Fibroblast of skin of left biceps (primary cell): ENCODE measurements at places on chromosomes 3 and 15.
A peak's percentile ranks its signal among the peaks of the same experiment; 100 is the strongest.

DNA sequence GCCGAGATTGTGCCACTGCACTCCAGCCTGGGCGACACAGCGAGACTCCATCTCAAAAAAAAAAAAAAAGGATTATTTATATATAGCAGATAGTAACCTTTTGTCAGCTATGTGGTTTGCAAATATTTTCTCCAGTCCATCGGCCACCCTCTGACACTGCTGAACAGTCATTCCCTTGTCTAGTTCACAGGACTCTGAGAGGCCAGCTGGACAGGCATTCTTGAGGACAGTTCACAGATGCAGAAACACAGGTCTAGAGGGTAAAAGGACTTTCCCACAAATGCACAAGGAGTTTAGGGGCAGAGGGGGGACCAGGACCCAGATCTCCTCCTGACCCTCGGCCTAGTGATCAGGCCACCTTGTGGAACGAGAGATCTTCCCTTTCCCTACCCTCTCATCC is 7.5 kb upstream of the TMEM40 start:
- DNase-seq, result no peak

DNA sequence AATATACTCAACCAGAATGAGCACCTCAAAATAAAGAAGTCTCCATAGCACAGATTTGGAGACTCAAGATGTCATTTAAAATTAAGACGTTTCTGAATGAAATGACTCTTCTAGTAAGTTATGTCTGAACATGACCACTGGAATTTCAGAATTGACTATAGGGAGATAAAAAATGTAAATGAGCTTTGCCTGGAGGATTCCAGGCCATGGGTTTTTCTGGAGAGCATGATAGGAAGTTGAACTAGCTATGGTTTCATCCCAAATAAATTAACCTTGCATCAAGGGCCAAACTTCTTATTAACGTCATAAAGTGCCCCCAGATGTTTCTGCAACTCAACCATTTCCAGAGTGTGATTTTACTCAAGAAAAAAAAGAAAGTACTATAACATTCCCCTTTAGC is 222.6 kb upstream of the NR2F2 start:
- peak; percentile 72 for DNase-seq

- DNase-seq, result no peak
These were observed 29.6 kb upstream of the CP start for GRCh38 chr3:149251186-149251585.

- peak; percentile 79 for DNase-seq
These were observed 95.3 kb downstream of the DAPK2 start for GRCh38 chr15:63950911-63951481.

- DNase-seq, result peak; percentile 21
These were observed 428.8 kb downstream of the PYDC2 start for GRCh38 chr3:191889756-191890155.

GRCh38 chr15:62847900-62848489 is 194.6 kb upstream of the TPM1 start:
- no peak for DNase-seq

DNA sequence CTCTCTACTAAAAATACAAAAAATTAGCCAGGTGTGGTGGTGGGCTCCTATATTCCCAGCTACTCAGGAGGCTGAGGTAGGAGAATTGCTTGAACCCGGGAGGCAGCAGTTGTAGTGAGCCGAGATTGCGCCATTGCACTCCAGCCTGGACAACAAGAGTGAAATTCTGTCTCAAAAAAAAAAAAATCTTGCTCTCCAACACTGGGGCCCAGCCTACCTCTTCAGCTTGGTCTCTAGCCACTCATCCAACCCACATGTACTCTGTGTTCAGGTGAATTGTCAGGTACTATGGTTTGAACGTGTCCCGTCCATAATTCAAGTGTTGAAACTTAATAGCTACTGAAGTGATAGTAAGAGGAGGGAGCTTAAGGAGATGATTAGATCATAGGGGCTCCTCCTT is 22.4 kb upstream of the RAB7A start:
- no peak for DNase-seq

DNA sequence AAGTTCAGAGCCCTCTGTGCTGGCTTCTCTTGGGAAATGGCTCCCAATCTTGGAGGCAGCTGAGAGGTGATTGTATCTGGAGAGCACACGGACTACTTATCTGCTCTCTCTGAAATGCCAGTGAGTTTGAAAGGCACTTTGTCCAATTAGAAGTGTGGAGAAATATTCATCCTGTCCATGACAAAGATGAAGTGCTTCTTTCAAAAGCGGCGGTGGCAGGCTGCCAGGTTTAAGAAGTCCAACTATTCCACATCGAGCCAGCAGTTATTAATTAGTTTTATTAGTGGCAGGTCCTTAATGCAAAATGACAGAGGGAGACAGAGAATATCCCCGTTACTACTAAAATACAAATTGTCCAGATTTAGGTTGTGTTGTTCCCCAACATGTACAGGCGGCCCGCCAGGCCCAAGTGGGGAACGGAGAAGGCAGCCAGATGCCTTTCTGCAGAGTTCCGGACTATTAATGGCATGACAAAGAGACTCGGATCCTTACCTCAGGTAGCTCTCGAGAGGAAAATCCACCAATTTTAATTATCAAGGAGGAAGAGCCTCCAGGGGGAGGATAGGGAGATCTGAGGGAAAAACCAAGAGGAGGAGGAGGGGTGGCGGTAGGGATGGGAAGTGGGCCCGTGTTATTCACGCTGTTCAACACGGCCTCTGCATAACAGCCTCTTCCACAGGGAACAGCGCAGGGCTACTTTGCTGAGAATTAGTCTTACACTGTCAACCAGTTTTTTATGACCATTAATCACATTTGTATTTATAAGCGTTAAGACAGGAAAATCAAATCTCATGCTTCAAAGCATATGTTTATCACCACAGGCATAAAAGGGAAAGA is 42.0 kb downstream of the RORA start:
- no peak for DNase-seq

- peak; percentile 13 for DNase-seq
These were observed 106.3 kb downstream of the ZBTB20 start for GRCh38 chr3:115040673-115041286.

GRCh38 chr3:14305324-14305723 is 97.1 kb upstream of the SLC6A6 start:
- DNase-seq, result no peak

DNA sequence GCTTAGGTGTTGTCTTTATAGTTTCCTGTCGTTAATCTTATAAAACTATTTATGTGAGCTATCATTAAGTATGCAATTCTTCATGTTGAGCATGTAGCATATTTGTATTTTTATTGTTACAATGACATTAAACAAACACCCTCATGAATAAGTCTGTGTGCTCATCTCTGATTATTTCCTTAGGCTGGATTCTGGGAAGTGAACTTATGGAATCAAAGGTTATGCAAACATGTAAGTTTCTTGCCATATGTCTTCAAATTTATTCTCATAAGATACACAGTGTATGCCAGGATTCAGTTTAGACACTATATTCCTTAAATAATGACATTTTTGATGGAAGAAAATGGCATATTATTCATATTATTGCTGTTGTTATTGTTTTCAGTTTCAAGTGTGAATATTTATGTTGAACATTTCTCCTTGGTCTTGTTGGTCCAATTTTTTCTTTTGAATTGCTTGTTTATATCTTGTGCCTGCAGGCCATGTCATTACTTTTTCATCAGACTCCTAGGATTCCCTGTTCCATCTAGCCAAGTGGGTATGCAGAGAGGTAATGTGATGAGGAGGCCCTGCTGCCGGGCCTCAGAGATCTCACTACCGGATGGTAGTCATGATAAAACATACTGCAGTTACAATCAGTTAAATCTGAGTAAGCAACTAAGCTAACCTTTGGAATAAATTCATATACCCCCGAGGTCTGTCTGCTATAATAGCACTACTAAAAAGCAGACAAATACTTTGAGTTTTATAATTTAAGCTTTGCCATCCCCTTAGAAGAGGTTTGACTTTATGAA is 684.3 kb upstream of the SGO1 start:
- no peak for DNase-seq

DNA sequence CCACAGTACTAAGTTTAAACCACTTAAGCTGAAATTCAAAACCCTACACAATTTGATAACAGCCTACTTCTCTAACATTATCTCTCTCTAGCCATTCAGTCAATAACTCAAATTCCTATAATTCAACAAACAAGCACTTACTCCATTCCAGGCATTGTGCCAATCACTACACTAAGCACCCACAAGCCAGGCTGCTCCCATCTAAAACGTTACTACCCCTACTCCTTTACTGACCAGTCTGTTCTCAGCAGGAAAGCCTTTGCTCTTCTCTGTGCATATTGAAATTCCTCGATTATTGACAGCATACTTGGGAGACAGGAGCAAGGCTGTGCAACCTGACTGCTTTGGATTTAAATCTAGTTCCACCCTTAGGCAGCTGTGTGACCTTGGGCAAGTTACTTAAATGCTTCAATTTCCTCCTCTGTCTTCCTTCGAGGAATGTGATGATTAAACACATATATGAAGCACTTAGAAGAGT is 177.2 kb upstream of the THBS1 start:
- no peak for DNase-seq

- DNase-seq, result no peak
These were observed 29.0 kb downstream of the ANP32A start for GRCh38 chr15:68791431-68792283.

DNA sequence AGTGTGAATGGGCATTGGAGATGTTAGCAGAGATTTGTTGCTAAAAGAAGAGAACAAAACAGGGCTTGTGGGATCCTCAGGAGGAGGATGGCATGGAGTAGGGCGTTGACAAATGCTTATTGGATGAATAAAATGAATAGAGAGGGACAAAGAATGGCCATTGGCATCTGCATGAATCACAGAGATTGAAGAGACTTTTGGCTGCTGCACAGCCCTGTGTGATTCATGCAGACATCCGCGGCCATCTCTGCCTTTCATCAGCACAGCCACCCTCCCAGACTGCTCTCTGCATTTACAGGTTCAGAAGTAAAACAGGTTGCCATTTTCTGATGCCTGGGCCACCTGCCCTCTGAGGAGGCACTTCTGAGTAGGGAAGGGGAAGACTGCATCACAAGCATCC is 397.9 kb downstream of the EPHB1 start:
- no peak for DNase-seq
